OCI-M1 (cell line): ENCODE measurements at places on chromosomes 6 and 20.

GRCh38 chr6:127300411-127300810 lies 33.7 kb downstream of the RNF146 start:
- no peak for DNase-seq

DNA sequence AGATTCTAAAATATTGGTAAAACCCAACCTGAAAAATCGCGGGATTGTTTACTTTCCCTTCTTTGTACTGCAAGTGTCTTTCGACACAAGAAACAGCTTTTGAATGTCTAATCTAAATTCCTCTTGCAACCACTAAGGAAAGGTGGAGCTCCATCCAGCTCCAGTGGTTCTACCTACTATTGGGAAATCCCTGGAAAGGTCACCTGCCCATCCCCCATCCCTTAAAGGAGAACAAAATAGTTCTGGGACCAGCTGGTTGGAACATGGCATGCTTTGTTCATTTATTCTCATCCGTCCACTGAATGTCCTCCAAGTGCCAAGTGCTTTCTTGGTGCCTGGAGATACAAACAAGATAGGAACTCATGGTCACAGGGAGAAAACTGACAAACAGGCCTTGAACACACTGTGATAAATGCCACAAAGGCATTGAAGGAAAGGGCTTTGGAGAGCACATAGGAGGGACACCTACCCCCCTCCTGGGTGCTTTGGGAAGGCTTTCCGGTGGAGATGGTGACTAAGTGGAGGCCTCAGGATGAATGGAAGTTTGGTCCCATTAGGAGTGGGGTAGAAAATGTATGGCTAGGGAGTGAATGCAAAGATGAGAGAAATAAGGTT lies 2.3 kb upstream of the CITED2 start:
- peak; percentile 70 for DNase-seq

- DNase-seq: no peak
Measured at GRCh38 chr6:153801917-153802316, 237.1 kb upstream of the OPRM1 start.

GRCh38 chr6:36596356-36596755 lies 2.2 kb downstream of the SRSF3 start:
- DNase-seq: no peak

GRCh38 chr6:76506808-76507207 lies 434.3 kb upstream of the IMPG1 start:
- DNase-seq: no peak

DNA sequence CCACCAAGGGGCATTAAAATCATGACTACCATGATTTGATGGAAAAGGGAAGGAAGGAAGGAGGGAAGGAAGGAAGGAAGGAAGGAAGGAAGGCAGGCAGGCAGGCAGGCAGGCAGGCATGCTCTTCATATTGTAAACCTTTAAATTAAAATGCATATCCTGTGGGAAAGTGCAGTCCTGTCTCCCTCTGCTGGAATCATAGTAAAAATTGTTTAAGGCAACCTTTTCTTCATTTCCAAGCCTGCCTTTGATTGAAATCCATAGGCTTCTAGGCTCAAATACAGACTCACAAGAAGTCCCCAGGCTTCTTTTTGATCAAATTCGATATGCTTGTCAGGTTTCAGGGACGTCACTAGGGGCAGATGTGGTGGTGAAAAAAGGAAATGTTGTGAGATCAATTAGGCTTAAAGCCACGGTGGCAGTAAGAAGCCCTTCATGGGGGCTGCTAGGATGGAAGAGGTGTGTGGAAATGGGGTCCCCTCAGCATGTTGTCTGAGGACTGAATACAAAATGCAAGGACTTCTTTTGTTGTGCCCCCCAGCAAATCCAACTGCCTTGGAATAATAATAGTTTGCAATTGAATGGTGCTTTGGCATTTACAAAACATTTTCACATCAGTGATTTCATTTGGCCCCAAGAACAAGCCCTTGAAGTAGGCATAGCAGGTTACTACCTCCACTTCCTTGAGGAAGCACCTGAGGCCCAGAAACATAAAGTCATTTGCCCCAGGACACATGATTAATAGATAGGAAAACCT lies 25.6 kb upstream of the GABRR1 start:
- DNase-seq: peak; percentile 83
